Endothelial cell of umbilical vein (primary cell): ENCODE measurements at places on chromosomes 6 and 20. TPM values are rescaled to one million over a fixed set of nuclear protein-coding genes. Genes with fewer than 3 reads are reported as not detected.

- peaks cover 4% of the 10 kb centered on the region for H3K4me1 ChIP-seq
- H3K4me3 ChIP-seq: no peak overlapping the region
- H3K27ac ChIP-seq: no peak overlapping the region
- H3K27me3 ChIP-seq: no peaks in the 10 kb centered on the region
- no peak for DNase-seq
- no peaks in the 10 kb centered on the region for H3K36me3 ChIP-seq
These were observed 61.1 kb upstream of the FBXO30 start for GRCh38 chr6:145875496-145876211.

DNA sequence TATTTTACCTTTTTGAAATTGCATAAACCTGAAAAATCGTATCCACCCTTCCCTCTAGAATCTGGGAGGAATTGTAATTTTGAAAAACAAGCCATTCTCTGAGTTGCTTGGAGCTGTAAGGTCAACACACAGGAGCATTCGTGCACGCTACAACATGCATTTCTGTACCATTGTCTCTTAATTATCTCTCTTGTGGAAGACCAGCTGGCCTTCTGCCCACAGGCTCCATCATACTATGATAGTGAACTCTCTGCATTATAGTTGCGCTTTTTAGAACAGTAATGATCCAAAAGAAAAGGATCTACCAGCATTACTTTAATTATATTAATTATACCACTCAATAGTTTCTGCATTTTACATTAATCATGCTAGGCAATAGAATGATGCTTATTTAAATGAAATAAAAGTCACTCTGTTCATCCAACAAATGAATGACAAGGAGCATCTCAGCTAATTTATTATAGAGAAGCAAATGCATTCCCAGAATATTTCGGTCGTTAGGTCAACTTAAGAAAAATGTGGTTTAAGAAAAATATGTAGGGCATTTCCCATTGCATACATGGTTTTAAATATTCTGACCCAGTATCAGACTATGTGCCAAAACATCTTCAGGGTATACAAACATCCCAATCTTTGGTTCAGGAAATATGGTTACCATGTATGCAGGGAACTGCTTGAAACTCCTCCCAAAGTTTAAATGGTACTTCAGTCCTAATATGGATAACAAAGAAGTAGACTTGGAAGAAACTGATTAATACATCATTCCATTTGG lies 263.5 kb downstream of the TFAP2A start:
- no peak for DNase-seq
- H3K27ac ChIP-seq: no peak overlapping the region
- H3K27me3 ChIP-seq: no peaks in the 10 kb centered on the region
- H3K36me3 ChIP-seq: no peaks in the 10 kb centered on the region
- H3K4me3 ChIP-seq: no peak overlapping the region
- no peaks in the 10 kb centered on the region for H3K4me1 ChIP-seq

Gene SLC22A2
- not detected in 2 replicates for total RNA-seq

- peak; percentile 94 for DNase-seq
- H3K36me3 ChIP-seq: peaks cover 2% of the 10 kb centered on the region
- H3K27me3 ChIP-seq: no peaks in the 10 kb centered on the region
- H3K27ac ChIP-seq: peak within 1 kb of the TSS; percentile 96
- peak within 1 kb of the TSS; percentile 55 for H3K4me3 ChIP-seq
- H3K4me1 ChIP-seq: peaks cover 24% of the 10 kb centered on the region
These were observed at the start of gene MOCS3 for GRCh38 chr20:50958615-50959542. TSS of gene MOCS3 (plus strand) at chr20:50958818. CDS start at chr20:50958843, 25 bp downstream.

- H3K27me3 ChIP-seq: no peaks in the 10 kb centered on the region
- no peak overlapping the region for H3K27ac ChIP-seq
- DNase-seq: no peak
- peaks cover 9% of the 10 kb centered on the region for H3K36me3 ChIP-seq
- H3K4me1 ChIP-seq: peaks cover 4% of the 10 kb centered on the region
- no peak overlapping the region for H3K4me3 ChIP-seq
These were observed 61.2 kb downstream of the ELOVL5 start for GRCh38 chr6:53287336-53288225.

GRCh38 chr6:12203001-12203400 lies 87.2 kb upstream of the EDN1 start:
- no peak overlapping the region for H3K27ac ChIP-seq
- H3K4me3 ChIP-seq: no peak overlapping the region
- H3K4me1 ChIP-seq: peaks cover 5% of the 10 kb centered on the region
